Occipital lobe (tissue), 3 donors: ENCODE measurements at places on chromosomes 16 and 17. TPM values are rescaled to one million over a fixed set of nuclear protein-coding genes. Genes with fewer than 3 reads are reported as not detected.

DNA sequence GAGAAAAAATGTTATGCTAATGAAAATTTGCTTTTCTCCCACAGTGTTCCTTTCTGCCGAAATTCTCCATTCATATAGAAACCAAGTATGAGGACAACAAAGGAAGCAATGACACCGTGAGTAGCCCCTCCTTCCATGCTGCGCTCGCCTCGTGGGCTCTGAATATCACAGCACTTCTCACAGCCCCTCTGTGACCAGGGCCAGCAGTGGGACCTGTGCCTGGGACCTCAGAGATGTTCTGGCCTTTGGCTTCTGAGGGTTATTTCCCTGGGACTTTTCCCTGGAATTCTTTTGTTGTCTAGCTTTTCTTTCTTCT lies 139.6 kb upstream of the NOL11 start:
- no peak for DNase-seq

GRCh38 chr16:4220358-4220757 lies 21.5 kb downstream of the SRL start:
- no peak for DNase-seq

GRCh38 chr17:80799538-80800480 lies 191.8 kb upstream of the CHMP6 start:
- no peak for DNase-seq

DNA sequence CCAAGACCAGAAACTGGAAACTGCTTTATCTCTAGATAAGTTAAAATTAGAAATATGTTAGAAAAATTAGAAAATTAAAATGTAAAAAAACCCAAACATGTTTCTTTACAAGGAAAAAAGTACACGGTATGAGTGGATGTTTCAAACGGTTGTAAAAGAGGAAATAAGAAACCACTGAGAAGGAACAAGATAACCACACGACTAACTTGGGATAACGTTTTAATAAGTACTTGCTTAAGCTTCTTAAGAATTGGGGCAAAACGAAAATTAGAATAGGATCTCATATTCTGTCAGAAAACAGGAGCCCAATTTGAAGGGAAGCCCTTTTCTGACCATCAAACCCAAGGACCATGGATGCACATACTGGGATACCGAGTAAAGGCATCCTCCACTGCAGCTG lies 31.0 kb downstream of the MBTPS1 start:
- no peak for DNase-seq

GRCh38 chr16:8858994-8859912 lies 9.6 kb downstream of the CARHSP1 start:
- DNase-seq, result no peak

GRCh38 chr16:78196502-78196901 lies 97.0 kb downstream of the WWOX start:
- DNase-seq, result no peak

DNA sequence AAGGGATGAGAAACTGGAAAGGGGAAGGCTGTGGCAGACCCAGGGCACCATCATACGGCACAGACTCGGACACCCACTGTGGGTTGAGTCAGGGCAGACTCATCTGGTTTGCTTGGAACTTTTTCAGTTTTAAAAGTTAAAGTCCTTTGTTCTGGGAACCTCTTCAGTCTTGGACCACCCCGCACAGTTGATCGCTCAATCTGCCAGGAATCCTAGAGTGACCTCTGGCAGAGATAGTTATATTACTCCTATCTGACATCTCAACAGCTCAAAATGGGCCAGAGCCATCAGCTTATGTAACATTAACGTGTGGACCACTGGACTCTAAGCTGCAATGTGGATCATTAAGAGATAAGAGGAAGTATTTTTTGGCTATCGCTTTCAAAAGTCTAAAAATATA lies 164.3 kb downstream of the ABCA8 start:
- DNase-seq, result no peak

DNA sequence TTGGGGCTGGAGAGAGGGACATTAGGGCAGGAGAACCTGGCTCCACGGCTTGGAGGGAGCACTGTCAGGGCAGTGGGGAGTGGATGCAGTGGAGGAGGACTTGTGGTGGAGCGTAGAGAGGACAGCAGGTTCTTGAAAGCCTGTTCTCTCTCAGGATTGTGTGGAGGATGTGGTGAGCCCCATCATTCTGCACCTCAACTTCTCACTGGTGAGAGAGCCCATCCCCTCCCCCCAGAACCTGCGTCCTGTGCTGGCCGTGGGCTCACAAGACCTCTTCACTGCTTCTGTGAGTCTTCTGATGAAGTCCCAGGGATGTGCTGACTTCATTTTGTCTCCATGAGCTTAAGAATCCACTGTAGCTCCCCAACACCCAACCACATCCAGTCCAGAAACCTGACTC lies 13.5 kb downstream of the COX6A2 start:
- no peak for DNase-seq

DNA sequence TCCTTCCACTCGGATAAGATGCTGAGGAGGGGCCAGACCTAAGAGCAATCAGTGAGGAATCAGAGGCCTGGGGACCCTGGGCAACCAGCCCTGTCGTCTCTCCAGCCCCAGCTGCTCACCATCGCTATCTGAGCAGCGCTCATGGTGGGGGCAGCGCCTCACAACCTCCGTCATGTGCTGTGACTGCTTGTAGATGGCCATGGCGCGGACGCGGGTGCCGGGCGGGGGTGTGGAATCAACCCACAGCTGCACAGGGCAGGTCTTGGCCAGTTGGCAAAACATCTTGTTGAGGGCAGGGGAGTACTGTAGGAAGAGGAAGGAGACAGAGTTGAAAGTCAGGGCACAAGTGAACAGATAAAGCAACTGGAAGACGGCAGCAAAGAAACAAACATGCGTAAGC lies 12.4 kb downstream of the TP53 start:
- DNase-seq, result no peak

The KRTAP1-5 gene
- not detected for total RNA-seq

GRCh38 chr17:61251939-61252865 lies 147.4 kb upstream of the TBX2 start:
- no peak for DNase-seq

DNA sequence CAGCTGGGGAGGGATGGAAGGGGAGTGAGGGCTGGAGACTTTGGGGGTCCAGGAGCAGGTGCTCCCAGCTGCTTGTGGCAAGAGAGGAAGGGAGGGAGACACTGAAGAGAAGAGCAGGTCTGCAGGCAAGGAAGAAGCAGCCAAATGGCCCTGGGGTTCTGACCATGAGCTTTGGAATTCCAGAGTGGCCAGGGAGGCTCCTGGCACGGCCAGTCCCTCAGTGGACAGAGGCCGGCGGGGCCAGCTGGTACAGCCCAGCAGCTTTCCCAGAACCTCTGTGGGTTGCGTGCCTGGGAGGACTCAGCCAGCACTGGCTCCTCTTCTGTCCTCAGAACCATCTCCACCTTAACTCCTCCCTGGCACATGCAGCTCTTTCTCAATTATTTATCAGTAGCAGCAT lies 233.0 kb downstream of the MSI2 start:
- DNase-seq, result no peak

The C1QTNF8 gene
- total RNA-seq, result not detected

DNA sequence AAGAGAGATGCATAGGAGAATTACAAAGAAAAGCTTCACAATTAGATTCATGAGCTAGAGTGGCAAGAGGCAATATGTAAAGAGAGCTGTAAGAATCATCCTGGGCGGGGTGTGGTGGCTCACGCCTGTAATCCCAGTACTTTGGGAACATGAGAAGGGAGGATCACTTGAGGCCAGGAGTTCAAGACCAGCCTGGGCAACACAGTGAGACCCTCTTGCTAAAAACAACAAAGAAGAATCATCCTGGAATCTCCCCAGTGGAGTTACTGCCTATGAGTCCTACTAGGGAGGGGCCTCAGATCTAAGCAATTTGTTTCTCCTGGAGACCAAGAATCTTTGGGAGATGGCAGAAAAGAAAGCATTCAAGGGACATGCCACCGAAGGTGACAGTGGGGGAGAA lies 119.1 kb downstream of the HIC1 start:
- no peak for DNase-seq

DNA sequence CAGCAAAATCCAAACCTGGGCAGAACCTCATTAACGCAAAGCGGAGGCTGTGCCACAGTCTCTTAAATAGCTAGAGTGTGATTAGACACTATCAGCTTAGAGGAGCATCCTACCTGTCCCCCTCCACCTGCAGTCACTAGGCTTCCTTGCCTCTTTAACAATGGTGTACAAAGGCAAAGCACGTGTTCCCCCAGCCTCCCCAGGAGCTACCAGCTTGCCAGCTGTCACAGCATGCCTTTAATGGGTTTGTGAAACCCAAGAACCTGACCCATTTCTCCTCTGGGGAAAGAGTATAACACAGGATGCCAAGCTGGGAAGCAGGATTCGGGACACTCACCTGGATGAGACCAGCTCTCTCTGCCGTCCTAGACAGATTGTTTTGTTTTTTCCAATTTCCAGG lies 37.2 kb upstream of the TBX2 start:
- no peak for DNase-seq

The LRRC36 gene
- total RNA-seq, result 1.4 TPM

The RASD1 gene
- 9.2 TPM for total RNA-seq
